ENCODE measurements at places on chromosomes 7 and 10.

DNA sequence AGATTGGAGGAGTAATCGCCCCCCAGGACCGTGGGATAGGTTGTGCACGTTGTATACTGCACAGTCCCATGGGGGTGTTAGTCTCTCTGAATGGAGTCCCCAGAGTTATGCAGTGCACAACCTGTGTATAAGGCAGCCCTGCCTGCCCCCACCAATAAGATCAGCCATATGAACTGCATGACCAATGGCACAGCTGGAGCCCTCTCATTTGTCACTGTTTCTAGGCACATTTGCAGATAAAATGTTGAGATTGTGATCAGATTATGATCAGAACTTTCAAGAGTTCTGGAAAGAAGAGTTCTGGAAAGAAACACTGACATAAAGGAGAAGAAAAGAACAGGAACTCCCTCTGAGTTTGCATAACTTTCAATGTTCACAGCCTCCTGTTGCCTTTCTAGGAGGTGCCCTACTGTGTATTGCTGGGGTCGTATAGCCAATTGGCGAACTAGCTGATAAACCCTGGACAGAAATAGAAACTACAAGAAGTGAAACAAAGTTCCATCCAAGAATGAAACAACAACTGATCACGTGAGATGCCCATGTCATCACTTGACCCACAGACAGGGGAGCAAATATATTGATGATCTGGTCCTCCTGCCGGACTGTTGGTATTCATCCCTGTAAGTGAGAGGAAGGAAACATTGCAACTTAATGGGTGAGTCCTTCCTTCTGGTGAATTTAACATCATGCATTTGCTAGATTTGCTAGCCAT lies 49.6 kb upstream of the TOMM7 start:
- no peak for DNase-seq

DNA sequence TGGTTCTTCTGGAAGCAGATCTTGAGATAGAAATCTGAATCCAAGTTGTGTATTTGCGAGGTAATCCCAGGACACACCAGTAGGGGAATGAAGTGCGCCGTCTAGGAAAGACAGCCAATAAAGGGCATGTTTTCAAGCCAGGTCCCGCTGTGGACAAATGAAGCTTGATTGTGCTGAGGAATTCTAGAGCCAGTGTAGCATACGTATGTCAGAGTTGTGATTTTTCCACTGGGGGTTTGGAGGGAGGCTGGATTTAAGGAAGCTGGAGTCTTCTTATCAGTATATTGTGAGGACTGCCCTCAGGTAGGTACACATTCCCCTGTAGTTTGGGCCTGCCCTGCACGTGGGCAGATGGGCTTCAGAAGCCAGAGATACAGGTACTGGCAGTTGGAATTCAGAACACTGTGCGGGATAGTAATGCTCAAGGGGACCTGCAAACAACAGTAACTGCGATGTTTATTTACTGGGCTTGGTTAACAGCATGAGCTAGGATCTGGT lies 50.9 kb downstream of the GALNT11 start:
- no peak for DNase-seq

- DNase-seq, result no peak
Measured at GRCh38 chr7:157877298-157878090, 540.7 kb downstream of the DNAJB6 start.

- no peak for DNase-seq
Measured at GRCh38 chr10:59944339-59944935, 38.1 kb upstream of the CCDC6 start.

DNA sequence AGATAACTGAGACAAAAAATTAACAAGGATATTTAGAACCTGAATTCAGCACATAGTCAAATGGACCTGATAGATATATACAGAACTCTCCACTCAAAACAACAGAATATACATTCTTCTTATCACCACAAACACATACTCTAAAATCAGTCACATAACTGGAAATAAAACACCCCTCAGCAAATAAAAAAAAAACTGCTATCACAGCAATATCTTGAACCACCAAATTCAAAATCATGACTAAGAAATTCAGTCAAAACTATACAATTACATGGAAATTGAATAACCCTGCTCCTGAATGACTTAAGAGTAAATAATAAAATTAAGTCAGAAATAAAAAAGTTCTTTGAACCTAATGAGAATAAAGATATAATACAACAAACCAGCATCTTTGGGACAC lies 30.0 kb upstream of the ZNF722 start:
- DNase-seq, result no peak

- no peak for DNase-seq
Measured at GRCh38 chr7:123792547-123792946, 43.7 kb upstream of the WASL start.

DNA sequence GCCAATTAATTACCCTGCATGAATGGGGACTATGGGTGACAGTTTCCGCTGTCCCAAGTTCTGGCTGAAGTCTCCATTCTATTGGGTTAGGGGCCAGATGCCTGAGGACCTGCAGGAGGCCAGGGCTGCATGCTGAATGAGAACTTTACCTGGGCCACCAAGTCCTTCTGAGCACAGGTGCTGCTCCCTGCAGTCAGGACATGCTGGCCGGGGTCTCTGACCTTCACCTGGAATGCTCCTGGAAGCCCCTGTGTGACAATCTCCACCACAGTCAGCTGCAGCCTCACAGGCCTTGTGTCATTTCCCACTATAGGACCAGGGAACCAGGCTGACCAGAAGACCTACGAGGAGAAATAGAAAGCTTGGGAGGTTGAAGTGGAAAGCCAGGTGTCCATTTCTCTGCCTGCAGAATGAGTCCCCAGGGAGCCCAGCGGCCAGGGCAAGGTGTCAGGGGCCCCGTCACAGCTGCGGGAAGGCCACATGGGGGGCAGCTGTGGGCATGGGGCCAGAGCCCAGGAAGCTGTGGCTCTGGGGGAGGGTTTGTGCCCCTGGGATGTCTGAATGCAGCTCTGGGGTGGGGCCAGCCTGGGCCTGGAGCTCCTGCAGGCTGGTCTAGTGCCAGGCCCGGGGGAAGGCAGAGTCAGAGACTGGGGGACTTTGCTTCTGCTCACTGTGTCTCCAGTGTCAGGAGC lies 5.6 kb upstream of the GIMAP8 start:
- no peak for DNase-seq

- DNase-seq, result no peak
Measured at GRCh38 chr7:92633211-92633906, 43.2 kb upstream of the FAM133B start.

- DNase-seq, result no peak
Measured at GRCh38 chr7:71649812-71650211, 517.9 kb downstream of the GALNT17 start.

DNA sequence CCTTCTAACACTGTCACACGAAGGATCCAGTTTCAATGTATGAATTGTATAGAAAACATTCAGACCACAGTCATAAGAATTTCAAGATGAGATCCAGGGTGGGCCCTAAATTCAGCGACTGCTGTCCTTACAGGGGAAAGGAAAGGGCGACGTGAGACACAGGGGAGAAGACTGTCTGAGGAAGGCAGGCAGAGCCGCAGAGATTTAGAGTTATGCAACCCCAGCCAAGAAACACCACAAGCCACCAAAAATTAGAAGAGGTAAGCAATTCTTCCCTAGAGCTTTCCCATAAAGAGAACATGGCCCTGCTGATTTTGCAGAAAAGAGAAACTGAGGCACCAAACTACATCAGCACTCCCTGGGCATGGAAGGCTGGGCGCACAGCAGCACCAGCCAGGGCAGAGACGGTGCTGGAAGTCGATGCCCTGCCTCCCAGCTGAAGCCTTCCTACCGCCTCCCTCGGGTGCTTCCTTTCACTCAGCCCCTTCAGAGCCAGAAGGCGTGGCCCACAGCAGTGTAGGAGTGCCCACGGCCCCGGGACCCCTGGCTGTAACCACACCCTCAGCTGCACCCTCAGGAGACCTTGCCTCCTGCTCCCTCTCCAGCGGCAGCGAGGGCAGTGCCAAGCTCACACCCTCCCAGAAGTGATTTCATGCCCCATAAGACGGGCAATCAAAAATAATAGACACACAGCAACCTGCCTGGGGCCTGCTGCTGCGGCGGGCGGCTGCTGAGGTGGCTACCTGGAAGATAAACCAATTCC lies 81.0 kb upstream of the LRRC4 start:
- DNase-seq, result no peak

DNA sequence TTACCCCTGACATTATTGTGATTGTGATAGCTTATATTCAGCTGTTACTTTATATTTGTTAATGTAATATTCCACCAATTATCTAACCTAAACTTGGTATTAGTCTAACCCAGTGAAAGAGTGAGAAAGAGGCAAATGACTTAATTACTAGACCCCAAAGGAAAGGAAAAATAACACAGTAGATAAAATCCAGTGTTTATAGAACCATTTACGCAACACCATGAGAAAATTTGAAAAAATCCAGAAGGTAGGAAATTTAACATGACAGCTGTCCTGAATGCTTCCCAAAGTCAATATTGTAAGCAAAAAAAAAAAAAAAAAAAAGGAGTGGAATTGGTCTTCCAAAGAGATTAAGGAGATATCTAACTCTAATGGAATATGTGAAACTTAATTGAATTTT lies 741.5 kb upstream of the GHITM start:
- no peak for DNase-seq

GRCh38 chr10:13839430-13839990 lies 252.7 kb downstream of the PRPF18 start:
- DNase-seq, result no peak

- DNase-seq, result no peak
Measured at GRCh38 chr7:90856351-90857070, 260.4 kb downstream of the CDK14 start.

DNA sequence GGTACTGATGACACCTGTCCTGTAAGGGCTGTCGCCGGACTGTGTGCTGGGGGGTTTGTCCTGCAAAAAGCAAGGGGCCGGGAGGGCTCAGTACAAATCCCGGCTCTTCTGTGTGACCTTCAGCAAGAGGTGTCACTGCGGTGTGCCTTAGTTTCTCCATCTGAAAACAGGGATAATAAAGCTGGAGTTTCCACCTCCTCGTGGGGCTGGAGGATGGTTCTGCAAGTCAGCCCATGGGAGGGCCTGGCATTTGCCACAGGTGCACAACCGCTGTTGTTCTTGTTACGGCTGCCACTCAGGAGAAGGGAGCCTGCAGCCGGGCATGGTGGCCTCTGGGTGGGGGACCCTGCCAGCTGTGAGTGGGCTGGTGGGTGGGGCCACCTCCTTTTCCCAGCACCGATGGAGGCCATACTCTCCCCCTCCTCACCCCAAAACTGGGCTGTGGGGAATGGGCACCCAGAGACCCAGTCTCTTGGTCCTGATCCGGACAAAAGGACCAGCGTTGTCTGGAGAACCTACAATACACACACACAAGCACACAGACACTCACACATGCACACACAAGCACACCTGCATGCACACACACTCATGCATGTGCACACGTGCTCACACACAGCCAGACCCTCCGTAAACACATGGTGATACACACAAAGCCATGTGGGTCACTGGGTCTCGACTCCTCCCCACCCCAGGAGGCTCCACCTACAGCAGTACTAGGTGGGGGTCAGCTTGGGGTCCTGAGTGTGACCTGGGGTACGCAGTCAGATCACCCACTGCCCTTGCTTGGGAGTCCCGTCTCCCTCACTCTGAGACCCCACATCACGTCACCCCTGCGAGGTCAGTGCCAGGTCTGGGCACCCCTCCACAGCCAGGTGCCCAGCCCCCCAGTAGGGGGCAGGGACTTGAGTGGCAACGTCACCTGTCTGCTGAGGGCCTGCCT lies 34.1 kb downstream of the ELFN1 start:
- peak; percentile 14 for DNase-seq

GRCh38 chr10:42697926-42698325 lies 59.6 kb upstream of the ZNF33B start:
- DNase-seq, result no peak

DNA sequence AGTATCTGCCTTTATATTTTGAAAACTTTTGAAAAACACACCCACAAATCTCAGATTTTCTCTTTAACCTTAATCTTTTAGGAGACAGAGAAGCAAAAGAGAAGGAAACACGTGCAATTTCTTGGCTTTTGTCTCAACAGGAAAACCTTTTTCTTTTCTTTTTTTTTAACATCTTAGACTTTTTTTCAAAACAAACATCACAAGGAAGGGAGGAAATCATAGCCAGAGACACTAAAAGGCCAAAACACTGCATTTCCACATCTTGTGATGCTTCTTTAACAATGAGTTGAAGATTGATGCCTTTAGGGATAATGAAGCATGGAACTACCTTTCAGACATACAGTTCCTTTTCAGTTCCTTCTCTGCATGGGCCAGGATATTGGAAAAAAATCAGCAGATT lies 136.6 kb upstream of the NRBF2 start:
- no peak for DNase-seq

DNA sequence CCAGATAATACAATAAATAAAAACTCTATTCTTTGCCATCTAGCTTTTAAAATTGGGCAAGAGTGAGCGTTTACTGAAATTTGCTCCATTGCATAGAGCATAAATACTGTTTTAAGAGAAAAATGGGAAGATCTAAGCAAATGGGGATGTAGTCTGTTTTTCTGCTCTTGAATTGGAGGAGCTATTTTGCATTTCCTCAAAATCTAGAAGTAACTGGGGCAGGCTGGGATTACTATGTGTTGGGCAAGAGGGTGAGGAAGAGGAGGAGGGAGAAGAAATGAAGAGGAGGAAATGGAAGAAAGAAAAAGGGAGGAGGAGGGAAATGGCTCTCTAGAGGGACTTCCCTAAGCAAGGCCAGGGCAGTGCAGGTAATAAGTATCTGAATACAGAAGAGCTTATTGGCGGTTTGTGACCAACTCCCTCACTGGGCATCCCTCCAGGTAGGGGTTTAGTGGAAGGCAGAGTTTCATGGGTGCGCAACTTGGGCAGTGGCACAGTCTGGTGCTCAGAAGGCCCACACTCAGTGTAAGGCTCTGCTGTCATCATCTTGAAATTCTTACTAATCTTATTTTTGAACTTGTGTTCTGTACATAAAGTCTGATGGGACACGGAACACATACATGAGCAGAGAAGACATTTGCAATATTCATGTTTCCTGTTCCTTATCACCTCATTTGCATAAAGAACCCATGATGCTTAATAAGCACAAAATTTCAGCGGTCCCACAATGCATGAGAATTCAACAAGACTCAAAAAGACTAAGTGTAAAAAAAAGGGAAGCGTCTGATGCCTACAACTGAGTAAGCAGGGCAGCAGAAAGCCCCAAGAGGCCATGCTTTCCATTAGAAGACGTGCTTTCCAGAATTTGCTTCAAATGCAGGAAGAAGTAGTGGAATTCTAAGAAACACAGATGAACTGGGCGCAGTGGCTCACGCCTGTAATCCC lies 116.9 kb downstream of the EVX1 start:
- DNase-seq, result no peak

- DNase-seq, result no peak
Measured at GRCh38 chr10:109593682-109594081, 329.6 kb downstream of the XPNPEP1 start.

DNA sequence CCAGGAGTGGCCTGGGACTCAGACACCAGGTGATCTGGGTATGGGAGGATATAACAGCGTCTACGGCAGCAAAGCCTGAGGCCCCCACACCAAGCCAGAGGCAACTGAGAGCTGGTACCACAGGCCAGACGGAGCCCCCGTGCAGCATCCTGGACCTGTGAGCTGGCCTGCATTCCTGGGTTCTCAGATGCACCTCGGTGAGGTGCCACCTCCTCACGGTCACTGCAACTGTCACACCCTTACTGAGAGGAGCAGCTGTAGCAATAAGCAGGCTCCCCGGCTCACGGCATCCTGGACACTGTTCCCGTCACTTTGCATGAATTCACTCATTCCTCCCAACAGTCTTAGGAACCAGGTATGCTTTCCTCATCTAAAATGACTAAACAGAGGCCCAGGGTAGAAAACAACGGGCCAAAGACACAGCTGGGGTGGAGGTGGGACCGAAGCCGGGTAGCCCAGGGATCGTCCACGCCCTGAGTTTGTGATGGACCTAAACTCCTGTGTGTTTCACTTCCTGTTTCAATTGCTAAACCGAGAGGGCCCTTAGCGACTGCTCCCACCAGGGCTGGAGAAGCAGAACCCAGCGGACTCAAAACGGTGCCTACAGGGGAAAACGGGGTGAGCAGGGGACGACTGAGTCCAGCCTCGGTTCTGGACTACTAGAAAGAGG lies 98.7 kb downstream of the CTBP2 start:
- no peak for DNase-seq

Data from omental fat pad (tissue), 4 donors.